Anterior cingulate cortex (tissue), 58 donors: ENCODE measurements at places on chromosomes 13 and 19.

- DNase-seq: no peak
Measured at GRCh38 chr13:98706446-98707110, 45.9 kb downstream of the SLC15A1 start.

- DNase-seq: peak; percentile 76
Measured at GRCh38 chr13:23980160-23980551, 82.9 kb upstream of the C1QTNF9B start.

- no peak for DNase-seq
Measured at GRCh38 chr19:13023656-13024055, 28.4 kb downstream of the NFIX start.

GRCh38 chr19:35592226-35592625 is 6.3 kb downstream of the PMIS2 start:
- no peak for DNase-seq

GRCh38 chr19:31825134-31826094 is 476.2 kb upstream of the TSHZ3 start:
- no peak for DNase-seq

DNA sequence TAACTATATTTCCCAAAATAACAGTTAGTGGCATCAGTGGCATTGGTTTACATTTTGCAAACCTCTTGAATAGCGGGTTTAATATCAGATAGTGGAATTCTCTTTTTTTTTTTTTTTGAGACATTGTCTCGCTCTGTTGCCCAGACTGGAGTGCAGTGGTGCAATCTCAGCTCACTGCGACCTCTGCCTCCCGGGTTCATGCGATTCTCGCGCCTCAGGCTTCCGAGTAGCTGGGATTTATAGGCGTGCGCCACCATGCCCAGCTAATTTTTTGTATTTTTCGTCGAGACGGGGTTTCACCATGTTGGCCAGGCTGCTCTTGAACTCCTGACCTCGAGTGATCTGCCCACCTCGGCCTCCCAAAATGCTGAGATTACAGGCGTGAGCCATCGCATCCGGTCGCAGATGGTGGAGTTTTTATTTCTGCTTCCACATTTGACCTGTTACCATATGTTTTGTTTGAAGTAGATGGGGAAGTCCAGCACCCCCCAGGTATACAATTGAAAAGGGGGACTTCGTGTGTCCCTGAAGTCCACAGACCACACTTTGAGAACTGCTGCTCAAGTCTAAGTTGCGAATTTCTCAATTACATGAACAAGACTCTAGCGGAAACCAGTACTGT is 40.5 kb upstream of the XPO4 start:
- DNase-seq: no peak

DNA sequence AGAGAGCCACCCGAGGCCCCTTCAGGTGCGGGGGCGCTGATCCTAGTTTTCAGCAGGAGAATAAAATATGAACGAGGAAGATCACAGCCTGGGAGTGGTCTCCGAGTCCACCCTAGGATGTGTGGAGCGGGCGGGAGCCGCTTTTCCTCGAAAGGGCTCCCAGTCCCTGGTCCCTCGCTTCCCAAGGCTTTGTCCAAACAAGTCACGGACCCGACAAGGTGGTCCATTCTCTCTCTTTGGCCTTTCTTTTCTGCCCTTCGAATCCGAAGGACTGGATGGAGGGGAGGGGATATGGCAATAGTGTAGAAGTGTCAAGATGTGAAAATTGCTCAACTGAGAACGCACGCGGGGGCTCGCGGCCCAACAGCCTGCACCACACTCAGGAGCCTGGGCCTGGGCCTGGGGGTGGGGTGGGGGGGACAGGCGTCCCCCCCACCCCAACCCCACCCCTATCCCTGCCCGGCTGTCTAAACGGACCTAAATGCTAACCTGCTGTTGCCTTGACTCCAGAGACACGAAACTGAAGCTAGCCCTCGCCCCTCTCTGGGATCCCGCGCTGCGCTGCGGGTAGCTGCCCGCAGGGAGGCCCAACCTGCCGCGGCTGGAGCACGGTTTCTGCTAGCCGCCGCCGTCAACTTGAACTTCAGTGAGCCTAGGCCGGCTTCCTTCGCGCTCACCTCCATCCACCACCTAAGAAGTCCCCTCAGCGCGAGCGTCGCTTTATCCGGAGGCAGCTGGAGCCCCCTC is 7.1 kb downstream of the ZIC2 start:
- no peak for DNase-seq

GRCh38 chr13:48120241-48120640 is 25.3 kb upstream of the MED4 start:
- no peak for DNase-seq

DNA sequence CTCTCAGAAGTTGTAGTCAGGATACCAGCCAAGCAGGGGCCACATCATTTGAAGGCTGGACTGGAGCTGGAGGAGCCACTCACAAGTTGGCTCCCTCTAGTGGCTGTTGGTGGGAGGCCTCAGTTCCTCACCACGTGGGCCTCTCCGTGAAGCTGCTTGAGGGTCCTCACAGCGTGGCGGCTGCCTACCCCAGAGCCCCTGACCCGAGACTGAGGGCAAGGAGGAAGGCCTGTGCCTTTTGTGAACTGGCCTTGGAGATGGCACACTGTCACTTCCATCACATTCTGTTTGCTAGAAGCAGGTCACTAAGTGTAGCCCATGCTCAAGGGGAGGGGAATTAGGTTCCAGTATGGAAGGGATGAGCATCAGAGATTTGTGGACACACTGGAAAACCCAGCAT is 14.6 kb downstream of the GNA11 start:
- no peak for DNase-seq

- peak; percentile 35 for DNase-seq
Measured at GRCh38 chr19:18340990-18341868, 831 bp downstream of the PGPEP1 start.

GRCh38 chr13:100753376-100753775 is 78.8 kb upstream of the TMTC4 start:
- no peak for DNase-seq

- no peak for DNase-seq
Measured at GRCh38 chr13:32211813-32212212, 103.3 kb downstream of the ZAR1L start.

GRCh38 chr19:28834996-28835395 is 378.0 kb downstream of the UQCRFS1 start:
- DNase-seq: no peak

GRCh38 chr19:17020385-17020784 is 6.2 kb downstream of the CPAMD8 start:
- peak; percentile 6 for DNase-seq

DNA sequence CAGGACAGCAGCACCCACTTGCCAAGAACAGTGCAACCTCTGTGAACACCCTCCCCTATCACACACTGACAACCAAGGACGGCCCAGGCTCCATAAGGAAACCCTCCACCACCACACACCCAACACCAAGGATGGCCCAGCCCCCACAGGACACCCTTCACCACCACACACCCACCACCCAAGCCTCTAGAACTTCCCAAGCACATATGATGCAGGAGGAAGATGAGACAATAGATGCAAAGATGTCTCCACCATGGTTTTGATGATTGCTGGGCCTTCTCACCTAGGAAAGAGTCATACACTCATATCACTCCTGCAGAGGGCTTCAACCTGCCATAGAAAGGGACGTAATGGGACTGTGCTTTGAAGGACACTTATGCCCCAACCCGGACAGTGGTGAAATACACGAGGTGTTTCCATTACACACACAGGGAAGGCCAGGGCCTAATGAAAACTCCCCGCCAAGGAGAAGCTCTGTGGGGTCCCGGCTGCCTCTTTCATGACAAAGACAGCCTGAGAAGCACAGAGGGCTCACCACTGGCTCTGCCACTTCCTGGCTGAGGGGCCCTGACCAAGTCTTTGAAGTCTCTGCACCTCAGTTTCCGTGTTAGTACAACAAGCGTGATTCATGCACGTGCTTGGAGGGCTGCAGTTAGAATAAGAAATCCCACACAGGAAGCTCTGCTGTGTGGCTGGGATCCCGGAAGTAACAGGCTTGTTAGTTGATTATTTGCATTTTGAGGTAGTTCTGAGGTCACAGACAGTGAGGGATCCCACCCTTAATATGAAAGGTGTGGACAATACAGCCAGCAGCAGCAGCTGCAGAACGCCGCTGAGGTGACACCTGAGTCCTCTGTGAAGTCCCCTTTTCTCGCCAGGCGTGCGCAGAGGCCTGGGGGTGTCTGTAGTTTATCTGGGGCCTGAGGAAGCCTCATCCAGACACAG is 61.9 kb upstream of the ATP12A start:
- no peak for DNase-seq

DNA sequence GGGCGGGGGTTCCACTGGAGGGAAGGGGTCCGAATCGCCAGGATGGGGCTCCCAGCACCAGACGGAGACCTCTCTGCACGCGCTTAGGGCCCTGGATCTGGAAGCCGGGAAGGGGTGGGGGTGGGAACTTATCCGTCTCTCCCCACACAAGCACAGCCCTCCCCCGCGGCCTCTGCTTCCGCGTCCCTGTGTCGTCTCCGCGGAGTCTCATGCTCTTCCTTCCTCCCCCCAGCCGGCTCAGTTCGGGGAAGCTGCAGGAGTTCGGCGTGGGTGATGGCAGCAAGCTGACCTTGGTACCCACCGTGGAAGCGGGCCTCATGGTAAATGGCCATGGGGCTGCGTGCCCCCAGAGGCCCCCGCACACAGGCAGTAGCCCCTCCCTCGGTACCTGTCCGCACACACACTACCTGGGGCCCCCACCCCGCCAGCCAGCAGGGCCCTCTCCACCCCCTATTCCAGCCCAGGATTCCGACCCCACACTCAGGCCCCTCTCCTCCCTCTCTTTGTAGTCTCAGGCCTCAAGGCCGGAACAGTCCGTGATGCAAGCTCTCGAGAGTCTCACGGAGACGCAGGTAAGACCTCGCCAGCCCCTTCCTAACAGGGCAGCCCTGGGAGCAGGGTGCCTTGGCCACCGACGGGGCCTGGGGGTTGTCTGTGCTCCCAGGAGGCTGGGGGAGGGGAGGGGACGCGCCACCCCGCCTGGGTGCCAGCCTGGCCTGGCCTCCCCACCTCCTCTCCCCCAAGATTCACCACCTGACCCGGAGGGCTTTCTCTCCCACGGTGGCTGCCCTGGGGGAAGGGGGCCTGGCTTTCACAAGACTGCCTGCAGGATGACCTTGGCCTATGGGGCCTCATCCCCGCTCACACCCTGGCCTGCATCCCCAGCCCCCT is 3.2 kb downstream of the MIDN start:
- DNase-seq: peak; percentile 54

DNA sequence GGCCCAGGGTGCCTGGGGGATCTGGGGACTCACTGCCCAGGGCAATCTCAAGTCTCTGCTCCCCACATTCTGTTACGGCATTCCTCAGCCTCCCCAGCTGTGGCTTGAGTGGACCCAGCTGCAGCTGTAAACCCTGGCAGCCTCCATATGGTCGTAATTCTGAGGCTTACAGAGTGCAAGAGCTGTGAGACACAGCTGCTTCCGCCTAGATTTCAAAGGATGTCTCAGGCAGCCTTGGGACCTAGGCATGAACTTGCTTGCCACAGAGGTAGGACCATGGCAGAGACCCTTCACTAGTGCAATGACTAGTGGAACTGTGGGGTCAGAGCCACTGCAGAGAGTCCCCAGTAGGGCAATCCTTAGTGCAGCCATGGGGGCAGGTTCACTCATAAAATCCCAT is 297.5 kb downstream of the ENOX1 start:
- DNase-seq: peak; percentile 3
